Colonic mucosa (tissue), 4 donors: ENCODE measurements at places on chromosomes 11 and 22. TPM values are rescaled to one million over a fixed set of nuclear protein-coding genes. Genes with fewer than 3 reads are reported as not detected.

DNA sequence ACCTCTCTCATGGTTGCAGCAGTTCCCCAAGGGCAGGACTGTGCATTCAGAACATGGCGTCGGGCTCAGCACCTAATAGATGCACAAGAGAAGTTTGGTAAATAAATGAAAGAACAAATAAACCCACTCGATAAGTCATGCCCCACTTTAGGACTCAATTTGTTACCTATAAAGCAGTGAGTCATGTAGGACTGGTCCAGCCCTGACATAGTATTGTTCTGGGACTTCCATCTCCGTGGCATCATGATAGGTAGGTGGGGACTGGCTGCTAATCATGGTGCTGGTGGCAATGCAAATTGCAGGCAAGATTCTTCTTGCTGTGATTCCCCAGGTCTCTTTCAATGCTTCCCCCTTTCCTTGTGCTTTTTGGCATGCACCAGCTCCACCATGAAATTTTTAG lies 118.2 kb upstream of the CSNK2A3 start:
- no peaks in the 10 kb centered on the region for H3K27me3 ChIP-seq
- H3K36me3 ChIP-seq: no peaks in the 10 kb centered on the region
- DNase-seq: no peak
- no peak overlapping the region for H3K27ac ChIP-seq

DNA sequence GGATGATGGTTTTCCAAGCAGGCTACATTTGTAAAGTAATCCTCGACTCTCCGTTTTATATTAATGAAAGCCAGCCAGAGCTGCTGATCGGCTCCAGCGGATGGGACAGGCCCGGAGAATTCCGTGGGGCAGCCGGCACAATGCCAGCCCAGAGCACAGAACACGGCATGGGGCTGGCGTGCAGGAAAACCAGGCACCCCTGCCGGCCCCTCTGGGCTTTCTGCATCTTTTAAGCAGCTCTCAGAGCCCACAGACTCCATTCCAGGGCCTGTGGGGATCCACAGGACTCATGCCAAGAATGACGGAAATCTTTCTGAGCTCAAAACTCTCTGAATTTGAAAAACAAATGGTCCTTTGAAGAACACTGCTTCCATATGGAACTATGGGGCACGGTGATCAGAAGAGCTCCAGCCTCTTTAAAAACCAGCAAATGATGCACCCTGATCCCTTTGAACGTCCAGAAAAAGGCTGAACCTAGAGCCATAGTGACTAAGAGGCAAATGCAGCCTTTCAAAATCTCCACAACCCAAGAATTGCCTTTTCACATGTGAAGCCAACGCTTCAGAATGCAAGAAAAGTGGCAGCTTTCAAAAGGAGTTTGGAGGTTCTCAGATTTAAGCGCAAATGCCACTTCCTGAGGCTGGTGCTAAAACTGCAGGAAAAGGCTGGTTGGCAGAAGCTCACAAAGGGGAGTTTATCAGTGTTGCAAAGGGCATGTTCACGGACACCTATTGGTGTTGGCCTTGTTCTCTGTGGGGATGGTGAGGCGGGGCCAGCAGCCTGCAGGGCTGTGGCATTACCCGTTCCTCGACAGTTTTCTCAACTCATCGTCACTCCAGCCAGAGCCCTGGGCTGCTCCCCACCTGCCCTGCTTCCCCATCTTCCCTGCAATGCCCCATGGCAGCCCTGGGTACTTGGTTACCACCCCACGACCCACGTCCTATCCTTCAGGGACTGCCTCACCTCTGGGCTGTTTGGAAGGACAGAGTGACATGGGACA lies 212.5 kb downstream of the CTTN start:
- DNase-seq: no peak
- no peaks in the 10 kb centered on the region for H3K27me3 ChIP-seq
- H3K4me1 ChIP-seq: no peaks in the 10 kb centered on the region
- no peak overlapping the region for H3K4me3 ChIP-seq
- H3K36me3 ChIP-seq: no peaks in the 10 kb centered on the region

- H3K4me3 ChIP-seq: no peak overlapping the region
These were observed 58.9 kb downstream of the FBXO7 start for GRCh38 chr22:32533265-32534111.

DNA sequence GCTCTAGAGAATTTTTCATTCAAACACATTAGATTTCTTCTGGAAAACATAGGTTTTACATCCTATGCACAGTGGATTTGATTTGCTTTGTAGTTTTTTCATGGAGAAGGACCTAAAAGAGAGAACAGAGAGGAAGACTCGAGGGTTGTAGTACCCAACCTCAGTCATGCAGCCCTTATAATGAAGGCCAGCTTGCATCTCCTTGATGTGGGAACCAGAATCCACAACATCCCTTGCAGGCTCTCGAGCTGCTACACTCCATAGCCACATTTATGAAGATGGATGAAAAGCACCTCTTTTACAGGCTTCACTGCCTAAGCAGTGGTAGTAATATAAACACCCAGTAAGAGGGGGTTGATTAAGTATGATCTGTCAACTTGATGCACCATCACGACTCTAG lies 9.5 kb upstream of the OR5B12 start:
- H3K27ac ChIP-seq: no peak overlapping the region
- H3K4me1 ChIP-seq: no peaks in the 10 kb centered on the region
- H3K4me3 ChIP-seq: no peak overlapping the region
- DNase-seq: no peak

DNA sequence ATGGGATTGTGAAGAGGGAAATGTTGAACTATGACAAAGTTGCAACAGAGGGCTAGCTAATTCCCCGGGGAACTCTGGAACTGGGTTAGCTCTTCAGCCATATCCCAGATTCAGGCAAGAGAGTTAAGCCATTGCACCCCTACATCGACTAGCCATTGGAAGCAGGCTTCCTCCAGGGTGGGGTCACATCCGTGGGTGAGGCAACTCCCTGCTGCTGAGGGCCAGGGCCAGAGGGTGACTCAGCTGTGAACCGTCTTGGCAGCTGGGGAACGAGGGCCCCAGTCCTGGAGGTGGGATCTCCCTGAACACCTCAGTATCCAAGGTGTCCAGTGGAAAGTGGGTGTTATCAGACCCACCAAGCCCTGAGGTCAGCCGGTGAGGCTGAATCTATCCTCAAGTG lies 41.1 kb downstream of the RPS6KA4 start:
- H3K4me1 ChIP-seq: no peaks in the 10 kb centered on the region
- H3K36me3 ChIP-seq: no peaks in the 10 kb centered on the region
- no peaks in the 10 kb centered on the region for H3K27me3 ChIP-seq
- H3K4me3 ChIP-seq: no peak overlapping the region
- DNase-seq: no peak

DNA sequence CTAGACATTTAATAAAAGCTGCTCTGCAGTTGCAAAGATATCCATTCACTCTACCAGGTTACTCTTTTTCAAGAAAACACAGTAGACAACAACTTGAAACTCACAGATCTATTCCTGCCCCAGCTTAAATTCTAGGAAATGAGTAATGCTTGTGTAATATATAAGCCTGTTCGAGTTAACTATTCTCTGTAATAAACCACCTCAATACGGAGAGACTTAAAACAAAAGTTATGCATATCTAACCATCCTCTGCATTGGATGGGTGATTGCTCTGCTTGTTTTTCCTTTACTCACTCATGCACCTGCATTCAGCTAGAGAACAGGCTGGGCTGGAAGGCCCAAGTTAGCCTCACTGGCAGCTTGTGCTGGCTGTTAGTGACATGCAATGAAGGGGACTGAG lies 13.3 kb downstream of the LRRC4C start:
- no peaks in the 10 kb centered on the region for H3K27me3 ChIP-seq
- H3K4me1 ChIP-seq: no peaks in the 10 kb centered on the region
- no peak overlapping the region for H3K27ac ChIP-seq
- H3K4me3 ChIP-seq: no peak overlapping the region
- H3K36me3 ChIP-seq: no peaks in the 10 kb centered on the region
- no peak for DNase-seq

DNA sequence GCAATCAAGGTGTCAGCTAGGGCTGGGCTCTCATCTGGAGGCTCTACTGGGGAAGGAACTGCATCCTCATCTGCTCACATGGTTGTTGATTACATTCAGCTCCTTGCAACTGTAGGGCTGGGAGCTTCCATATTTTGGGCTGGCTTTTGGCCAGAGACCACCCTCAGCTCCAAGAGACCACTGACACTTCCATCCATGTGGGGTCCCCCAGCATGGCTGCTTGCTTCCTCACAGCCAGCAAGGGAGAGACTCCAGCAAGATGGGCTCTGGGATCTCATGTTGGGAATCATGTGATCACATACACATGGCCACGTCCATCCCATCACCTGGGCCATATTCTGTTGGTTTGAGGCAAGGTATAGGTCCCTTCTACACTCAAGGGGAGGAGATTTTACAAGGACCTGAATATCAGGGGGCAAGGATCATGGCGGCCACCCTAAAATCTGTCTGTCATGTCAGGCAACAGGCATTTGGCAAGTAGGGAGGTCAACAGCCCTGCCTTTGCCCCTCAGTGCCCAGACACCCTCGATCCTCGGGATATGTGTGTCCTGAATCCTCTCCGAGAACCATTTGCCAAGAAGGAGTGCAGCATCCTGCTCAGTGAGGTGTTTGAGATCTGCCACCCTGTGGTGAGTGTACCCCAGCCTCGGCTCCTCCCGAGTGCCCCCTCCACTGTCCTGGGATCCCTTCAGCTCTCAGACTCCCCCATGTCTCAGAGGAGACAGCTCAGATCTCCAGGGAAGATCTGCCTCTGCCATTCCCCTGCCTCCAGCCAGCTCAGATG lies 48.7 kb downstream of the OTOG start:
- H3K27ac ChIP-seq: no peak overlapping the region
- no peaks in the 10 kb centered on the region for H3K27me3 ChIP-seq
- peak; percentile 15 for DNase-seq
- no peaks in the 10 kb centered on the region for H3K36me3 ChIP-seq
- no peaks in the 10 kb centered on the region for H3K4me1 ChIP-seq

DNA sequence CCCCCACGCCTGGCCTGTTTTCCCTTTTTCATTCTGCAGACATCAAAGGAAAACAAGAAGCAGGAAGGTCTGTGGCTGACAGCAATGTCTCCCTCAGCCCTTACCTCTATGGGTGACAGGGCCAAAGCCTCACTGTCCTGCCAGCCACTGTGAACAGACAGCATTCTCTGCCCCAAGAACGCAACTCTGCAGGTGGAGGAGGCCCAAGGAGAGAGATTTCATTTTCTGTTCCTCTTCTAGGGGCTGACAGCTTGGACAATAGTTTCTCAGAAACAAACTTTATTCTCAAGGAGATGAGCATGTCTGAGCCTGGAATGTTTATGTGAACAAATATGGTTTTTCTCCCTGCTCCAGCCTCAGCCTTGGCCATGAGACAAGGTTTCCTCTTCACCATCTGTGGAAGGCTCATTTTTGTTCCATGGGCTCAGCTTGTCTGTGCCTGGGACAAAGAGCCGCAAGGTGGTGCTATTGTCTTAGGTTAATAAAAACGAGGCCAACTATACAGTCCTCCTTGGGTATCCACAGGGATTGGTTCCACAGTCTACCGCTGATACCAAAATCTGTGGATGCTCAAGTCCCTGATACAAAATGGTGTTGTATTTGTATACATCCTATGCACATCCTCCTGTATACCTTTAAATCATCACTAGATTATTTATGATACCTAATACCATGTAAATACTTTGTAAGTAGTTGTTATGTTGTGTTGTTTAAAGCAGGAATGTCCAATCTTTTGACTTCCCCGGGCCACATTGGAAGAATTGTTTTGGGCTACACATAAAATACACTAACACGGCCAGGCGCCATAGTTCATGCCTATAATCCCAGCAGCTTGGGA lies 5.8 kb downstream of the PIWIL3 start:
- no peak overlapping the region for H3K4me3 ChIP-seq
- no peaks in the 10 kb centered on the region for H3K27me3 ChIP-seq
- no peaks in the 10 kb centered on the region for H3K4me1 ChIP-seq
- H3K36me3 ChIP-seq: no peaks in the 10 kb centered on the region
- DNase-seq: peak; percentile 76

GRCh38 chr11:134665188-134665535 lies 253.1 kb upstream of the B3GAT1 start:
- H3K27me3 ChIP-seq: no peaks in the 10 kb centered on the region
- H3K4me3 ChIP-seq: no peak overlapping the region
- H3K36me3 ChIP-seq: no peaks in the 10 kb centered on the region
- H3K27ac ChIP-seq: no peak overlapping the region
- DNase-seq: no peak

GRCh38 chr11:63775191-63775590 lies 6.6 kb upstream of the ZFTA start:
- H3K36me3 ChIP-seq: no peaks in the 10 kb centered on the region
- no peak overlapping the region for H3K27ac ChIP-seq
- no peak for DNase-seq
- H3K4me1 ChIP-seq: no peaks in the 10 kb centered on the region

- no peak overlapping the region for H3K27ac ChIP-seq
- no peak overlapping the region for H3K4me3 ChIP-seq
- H3K36me3 ChIP-seq: no peaks in the 10 kb centered on the region
- H3K27me3 ChIP-seq: no peaks in the 10 kb centered on the region
- no peaks in the 10 kb centered on the region for H3K4me1 ChIP-seq
- DNase-seq: peak; percentile 45
These were observed 33.5 kb downstream of the WEE1 start for GRCh38 chr11:9606809-9607510.

SMIM38 gene
- 0.10 TPM for total RNA-seq

NARS2 gene
- 23.7 TPM for total RNA-seq

CBLIF gene
- 0.48 TPM for total RNA-seq

SLN gene
- total RNA-seq: not detected

APOBEC3F gene
- total RNA-seq: 7.3 TPM

ACP2 gene
- total RNA-seq: 39.7 TPM

KDM4F gene
- total RNA-seq: not detected

ALKBH8 gene
- 5.0 TPM for total RNA-seq
